Adrenal gland (tissue), 19 donors: ENCODE measurements at places on chromosomes 3 and 15. TPM values are rescaled to one million over a fixed set of nuclear protein-coding genes. Genes with fewer than 3 reads are reported as not detected.
A peak's percentile ranks its signal among the peaks of the same experiment; 100 is the strongest.

GRCh38 chr15:66774001-66774814 lies 72.2 kb downstream of the SMAD6 start:
- peak; percentile 87 for DNase-seq

Gene ACP3
- 30.8 TPM for total RNA-seq

- no peak for DNase-seq
Observed at GRCh38 chr3:27138562-27138961, 230.6 kb downstream of the NEK10 start.

DNA sequence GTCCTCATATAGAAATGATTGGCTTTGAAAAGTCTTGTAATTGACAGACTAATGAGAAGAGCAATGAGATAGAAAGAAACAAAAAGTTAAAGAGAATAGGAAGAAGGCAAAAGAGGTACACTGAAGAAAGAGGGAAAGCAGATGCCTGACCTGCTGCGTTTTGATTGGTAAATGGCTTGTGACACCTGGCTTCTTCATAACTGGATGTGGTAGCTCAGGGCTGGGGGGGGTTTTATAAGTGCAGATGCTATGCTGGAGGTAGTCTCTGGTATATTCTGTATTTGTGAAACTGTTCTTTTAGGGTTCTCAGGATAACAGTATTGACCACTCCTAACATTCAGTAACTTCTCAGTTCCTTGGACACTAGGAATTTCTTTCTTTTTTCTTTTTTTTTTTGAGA lies 1.4 kb downstream of the STARD9 start:
- no peak for DNase-seq

Gene PLA2G4E
- total RNA-seq = not detected

Gene MB21D2
- total RNA-seq = 1.9 TPM

Gene SPCS1
- 129 TPM for total RNA-seq
